ENCODE measurements at places on chromosomes 5 and 9. TPM values are rescaled to one million over a fixed set of nuclear protein-coding genes. Genes with fewer than 3 reads are reported as not detected.

DNA sequence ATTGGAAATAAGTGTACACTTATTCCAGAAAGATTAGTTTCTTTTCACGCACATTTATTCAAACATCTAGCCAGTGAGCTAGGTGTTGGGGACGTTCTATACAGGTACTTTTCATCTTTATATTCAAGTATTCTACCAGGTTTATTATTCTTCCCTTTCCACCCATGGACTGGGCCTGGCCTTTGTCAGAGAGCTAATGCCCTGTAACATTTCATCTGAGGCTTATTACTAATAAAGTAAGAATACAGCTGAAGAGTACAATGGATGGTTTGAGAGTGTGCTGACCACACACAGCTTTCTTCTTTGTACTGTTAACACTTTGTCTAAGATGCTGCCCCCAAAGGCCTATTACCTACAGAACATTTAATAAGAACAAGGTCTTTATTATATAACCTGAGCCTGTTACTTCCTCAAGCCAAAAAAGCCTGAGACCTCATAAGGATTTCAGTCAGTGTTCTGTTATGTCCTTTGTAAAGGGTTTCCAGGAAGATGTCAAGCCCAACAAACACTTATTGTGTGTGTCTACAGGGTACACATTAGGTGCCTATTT, 93.5 kb downstream of the ZNF608 start:
- no peak for DNase-seq

DNA sequence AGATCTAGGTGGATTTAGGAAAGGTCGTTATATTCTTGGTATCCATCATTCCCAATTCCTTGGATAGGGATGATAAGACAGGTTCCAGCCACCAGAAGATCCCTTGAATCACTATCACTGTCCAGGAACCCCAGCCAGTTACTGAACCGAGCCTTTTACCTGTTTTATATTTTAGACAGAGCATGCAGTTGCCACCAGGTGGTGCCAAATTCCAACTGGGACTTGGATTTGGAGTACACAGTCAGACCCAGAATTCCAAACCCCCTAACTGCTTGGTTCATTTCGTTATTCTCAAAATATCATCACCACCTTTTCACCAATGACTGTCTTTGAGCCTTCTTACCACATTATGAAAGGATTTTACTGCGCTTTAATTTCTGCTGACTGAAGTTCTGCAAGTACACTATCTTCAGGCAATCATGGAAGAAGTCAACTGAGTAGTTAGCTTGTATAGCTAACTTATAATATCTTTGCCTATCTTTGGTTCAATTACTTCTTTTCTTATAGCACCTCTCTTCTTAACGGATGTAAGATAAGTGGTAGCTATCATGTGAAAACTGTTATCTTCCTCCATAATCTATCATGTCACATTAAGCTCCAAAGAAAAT, 191.8 kb downstream of the PRR16 start:
- DNase-seq: peak; percentile 30

- no peak for DNase-seq
Measured at GRCh38 chr9:77926371-77926878, 105.2 kb downstream of the GNAQ start.

The NOP16 gene
- 25.4 TPM for total RNA-seq

The FOXD4 gene
- 1.1 TPM for total RNA-seq
